ENCODE measurements at places on chromosomes 3 and 15.

GRCh38 chr3:40167958-40168357 lies 141.5 kb upstream of the EIF1B start:
- no peak for DNase-seq

DNA sequence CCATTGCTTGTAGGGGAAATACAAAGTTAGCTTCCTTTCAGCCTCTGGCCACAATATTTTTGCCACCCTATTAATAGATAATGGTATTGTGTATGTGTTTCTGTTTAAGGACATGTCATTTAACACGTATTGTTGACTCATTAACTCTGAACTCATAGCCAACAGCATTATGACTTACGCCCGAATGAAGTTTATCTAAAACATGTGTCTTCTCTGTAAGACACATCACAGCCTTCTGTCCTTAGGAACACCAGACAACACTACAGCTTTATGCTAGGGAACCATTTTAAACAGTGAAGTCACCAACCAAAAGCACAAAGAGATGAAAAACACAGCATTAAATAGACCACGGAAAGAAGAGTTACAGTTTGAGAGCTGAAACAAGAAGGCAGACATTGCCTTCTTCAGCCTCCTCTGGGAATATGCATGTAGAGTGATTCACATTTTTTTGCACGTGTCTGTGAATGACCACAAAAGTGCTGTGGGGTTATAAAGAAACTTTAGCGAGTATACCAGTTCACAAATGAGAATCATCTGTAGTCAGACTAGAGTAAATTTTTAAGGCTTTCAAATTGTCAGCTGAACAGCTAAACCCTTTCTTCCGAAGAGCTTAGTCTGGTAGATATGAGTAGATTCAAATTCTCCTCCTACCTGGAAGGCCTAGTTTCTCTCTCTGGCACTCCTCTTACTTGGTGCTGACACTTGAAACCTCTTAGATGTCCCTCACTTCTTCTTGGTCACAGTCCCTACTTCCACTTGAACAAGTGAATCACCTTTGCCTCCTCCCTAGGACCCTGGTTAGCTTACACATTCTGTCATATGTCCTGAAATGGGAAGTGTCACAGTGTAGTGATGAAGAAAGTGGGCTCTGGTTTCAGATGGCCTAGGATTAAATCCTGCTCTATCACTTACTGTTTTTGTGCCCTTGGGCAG lies 32.2 kb downstream of the MCTP2 start:
- DNase-seq, result no peak

GRCh38 chr3:145902166-145902565 lies 258.8 kb downstream of the PLOD2 start:
- no peak for DNase-seq

DNA sequence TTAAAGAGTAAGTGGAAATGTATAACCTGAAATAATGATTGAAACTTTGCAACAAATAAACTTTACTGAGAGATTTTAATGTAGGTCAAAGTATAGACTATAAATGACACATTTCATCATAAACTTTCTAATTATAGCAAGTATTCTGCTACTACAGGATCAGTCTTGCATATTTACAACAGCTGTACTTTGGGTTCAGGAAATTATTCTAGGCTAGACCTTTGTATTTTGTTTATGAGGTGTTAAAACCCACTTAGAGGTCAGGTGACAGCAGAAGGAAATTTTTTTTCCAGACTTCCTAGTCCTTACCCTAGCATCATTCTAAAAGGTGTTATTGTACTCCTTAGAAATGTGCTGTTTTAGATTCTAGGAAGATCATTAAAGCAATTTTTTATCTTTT lies 2.3 kb downstream of the RNF7 start:
- no peak for DNase-seq

GRCh38 chr3:193819117-193820010 lies 226.4 kb downstream of the OPA1 start:
- DNase-seq, result no peak

DNA sequence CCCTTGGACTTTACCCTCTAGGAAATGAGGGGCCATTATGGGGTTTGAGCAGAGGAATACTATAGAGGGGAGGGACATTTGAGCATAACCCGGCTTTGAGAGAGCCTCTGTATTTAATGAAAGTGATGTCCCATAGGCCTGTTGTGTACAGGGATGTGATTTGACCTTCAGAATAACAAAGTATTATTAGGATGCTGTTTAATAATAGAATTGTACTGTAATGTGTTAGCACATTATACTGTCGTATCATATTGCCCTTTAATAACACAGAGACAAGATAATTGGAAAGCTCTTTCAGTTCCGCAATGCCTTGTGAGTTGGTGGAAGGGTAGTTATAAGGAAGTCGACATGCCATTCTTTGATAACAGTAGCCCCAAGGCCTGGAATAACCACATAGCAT lies 328.3 kb downstream of the RYR3 start:
- DNase-seq, result no peak

GRCh38 chr3:14319654-14320182 lies 82.7 kb upstream of the SLC6A6 start:
- DNase-seq, result no peak

DNA sequence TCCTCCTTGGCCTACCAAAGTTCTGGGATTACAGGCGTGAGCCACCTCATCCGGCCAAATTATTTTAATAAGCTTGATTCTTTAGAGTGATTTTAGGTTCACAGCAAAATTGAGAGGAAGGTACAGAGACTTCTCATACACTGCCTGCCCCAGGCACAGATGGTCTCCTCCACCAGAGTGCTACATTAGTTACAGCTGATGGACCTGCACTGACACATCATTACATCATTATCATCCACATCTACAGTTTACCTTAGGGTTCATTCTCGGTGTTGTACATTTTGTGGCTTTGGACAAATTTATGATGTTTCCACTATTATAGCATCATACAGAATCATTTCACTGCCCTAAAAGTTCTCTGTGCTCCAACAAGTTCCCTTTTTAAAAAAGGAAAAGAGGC lies 4.4 kb upstream of the VPS8 start:
- no peak for DNase-seq

DNA sequence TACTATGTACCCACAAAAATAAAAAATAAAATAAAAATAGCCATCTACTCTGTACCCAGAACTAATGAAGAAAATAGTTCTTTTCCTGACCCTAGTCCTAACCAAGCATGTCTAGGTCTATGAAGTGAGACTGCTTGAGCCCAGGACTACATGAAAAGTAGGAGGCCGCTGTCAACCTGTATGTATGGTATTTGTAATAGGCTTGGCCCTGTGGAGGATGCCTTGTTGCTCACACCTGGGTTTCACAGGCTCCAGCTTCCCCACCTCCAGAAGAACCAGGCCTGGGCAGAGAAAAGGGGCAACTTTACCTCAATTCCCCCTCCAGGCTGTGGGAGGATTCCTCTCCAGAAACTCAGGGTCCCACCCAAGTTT lies 6.8 kb upstream of the PKM start:
- DNase-seq, result no peak

DNA sequence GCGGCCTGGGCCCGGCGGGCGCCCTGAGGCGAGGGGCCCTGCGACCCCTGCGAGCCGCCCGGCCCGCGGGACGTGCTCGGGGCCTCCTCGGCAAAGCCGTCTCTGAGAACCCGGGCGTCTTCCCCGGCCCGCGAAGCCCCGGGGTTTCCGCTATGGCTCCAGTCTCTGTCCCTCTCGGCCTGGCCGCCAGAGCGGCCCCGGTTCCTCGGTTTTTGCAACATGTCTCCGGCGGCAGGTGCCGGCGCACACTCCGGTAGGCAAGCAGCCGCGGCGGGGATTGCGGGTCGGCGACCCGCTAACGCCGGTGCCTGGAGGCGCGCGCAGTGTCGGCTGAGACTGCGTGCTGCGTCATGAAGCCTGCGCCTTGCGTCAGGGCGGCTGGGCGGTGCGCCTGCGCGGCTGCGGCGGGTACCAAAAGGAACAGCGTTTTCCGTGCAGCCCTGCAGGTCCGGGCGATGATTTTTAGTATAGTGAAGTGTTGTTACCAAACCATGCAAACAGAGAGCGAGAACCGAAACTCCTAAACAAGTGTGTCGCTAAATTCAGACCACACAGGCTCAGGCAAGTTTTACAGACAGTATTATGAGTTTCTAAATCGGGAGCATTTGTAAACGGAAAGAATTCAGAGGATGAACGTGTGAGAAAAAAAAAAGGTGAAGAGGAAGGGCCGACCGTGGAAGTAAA lies at the start of gene NSMCE3:
NSMCE3 (minus strand) TSS at position 338 of the 684 bp plus-strand sequence; CDS start at position 221, 117 bp downstream.
- DNase-seq, result peak; percentile 83

GRCh38 chr3:5678844-5679243 lies 491.3 kb downstream of the EDEM1 start:
- no peak for DNase-seq

DNA sequence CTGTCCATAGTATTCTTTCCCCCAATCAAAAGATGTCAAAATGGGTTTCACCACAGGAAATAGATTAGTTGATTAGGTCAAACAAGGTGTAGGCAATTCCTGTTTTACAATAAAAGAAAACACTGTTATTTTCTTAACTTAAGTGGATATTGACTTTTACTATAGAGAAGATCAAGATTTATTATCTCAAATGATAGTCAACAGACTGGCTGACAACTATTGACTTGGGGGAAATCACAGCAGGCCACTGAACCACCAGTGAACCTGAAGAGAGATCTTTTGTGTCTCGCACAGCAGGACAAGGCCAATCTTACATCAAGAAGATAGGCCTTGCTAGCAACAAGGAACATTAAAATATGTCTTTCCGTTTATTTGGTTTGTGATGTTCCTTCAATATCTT lies 1187.6 kb downstream of the SI start:
- no peak for DNase-seq

- DNase-seq, result no peak
These were observed 326.8 kb downstream of the TUSC7 start for GRCh38 chr3:117036259-117036799.

DNA sequence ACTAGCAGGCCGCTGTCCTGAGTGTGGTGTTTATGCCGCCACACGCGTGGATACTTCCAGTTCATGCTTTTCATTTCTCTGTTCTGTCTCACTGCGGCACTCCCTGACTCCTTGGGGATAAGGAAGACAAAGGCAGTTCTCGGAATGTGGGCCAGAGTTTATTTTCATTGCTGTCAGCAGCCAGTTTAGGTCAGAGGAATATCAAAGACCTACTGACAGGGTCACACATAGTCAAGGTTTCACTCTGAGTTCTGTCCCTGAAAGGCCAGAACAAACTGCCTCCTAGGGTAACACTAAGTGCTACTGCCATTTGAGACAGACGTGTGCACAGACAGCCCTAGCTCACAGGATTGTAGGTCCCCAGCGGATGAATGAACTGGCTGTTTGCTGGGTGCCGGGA lies 27.3 kb upstream of the SPTBN5 start:
- no peak for DNase-seq

DNA sequence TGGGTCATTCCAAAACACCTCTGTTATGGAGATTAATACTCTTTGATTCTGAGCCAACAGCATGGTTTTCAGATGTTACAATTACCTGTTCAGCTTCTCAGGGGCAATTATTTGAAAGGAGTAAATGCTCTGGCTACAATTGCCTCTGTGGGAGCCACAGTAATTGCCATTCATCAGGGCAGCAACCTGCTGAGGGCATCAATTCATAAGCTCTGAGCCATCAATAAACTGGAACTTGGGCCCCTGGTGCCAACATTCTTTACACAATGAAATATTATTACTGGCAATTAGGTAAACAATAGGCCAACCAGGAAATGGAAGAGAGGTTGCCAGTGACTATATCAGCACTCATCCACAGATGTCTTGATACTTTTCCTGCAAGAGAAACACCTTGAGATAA lies 660.8 kb downstream of the MECOM start:
- no peak for DNase-seq

DNA sequence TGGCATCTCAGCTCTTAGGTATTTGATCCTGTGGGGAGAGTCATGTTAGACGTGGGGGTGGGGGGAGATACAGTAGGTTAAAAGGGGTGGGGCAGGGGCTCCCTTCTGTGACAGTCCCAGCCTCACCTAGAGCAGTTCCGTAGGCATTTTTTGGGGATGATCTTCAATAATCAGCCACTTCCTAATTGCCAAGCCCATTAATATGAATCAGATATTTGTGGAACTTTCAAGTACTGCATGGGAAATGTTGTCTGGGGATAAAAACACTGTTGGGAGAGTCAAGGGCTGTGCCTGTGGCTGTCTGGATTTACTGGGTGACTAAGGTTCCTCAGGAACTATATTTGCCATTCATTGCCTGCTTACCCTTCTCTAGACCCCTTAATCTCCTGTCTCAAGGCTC lies 9.5 kb downstream of the C3orf52 start:
- no peak for DNase-seq

- no peak for DNase-seq
These were observed 44.9 kb downstream of the FGF7 start for GRCh38 chr15:49467746-49468480.

- DNase-seq, result no peak
These were observed 35.0 kb upstream of the TNFAIP8L3 start for GRCh38 chr15:51129535-51130188.

- DNase-seq, result no peak
These were observed 187.3 kb downstream of the SUCNR1 start for GRCh38 chr3:152060701-152061100.

DNA sequence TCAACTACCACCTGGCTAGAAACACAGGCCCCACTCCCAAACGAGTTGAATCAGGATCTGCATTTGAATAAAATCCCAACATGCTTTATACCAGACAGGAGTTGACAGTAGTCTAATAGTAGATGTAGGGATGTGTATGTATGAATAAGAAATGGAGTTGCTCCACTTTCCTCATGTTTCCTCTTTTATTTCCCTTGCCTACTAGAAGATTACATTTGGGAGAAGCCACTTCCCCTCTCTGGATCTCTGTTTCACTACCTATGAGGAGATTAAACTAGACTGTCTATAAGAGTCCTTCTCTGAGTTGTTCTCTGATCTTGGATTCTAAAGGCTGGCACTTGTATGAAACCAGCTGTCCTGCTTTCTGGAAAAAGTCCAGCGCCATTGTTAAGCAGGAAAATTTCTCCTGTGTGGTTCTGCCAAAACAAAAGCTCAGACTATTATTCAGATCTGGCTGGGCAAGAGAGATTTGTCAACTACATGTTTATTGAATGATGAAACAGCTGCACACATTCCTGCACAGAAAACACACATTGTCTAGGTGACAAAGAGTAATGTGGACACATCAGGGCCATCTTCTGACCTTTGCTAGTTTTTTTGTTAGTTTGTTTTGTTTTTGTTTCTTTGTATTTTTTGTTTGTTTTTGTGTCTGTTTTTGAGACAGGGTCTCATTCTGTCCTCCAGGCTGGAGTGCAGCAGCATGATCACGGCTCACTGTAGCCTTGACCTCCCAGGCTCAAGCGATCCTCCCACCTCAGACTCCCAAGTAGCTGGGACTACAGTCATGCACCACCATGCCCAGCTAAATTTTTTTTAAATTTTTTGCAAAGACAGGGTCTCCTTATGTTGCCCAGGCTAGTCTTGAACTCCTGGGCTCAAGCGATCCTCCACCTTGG lies 29.9 kb downstream of the ACP3 start:
- DNase-seq, result no peak
